GM12892 (cell line): ENCODE measurements at places on chromosomes 3 and 15.
A peak's percentile ranks its signal among the peaks of the same experiment; 100 is the strongest.

DNA sequence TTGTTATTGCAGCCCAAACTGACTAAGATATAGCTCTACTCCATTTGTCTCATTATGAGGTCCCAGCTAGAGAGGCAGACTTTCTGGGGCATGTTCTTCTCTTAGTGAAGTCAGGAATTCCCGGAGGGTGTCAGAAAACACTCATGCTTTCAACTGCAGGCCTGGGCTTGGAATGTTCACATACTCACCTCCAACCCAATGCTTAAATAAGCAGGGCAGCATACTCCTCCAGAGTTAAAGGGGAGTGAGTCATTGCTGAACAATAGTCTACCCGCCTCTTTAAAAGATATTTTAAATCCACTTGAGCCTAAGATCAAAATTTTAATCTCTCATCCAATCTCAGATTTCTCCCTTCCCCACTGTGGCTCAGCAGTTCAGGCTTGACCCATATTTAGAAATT is 167.8 kb upstream of the DPH6 start:
- no peak for DNase-seq

GRCh38 chr3:197421021-197421420 is 122.6 kb upstream of the DLG1 start:
- DNase-seq: no peak

- DNase-seq: no peak
Observed at GRCh38 chr15:71252044-71252739, 136.9 kb downstream of the THSD4 start.

GRCh38 chr15:39756806-39757522 is 25.7 kb downstream of the FSIP1 start:
- DNase-seq: no peak

DNA sequence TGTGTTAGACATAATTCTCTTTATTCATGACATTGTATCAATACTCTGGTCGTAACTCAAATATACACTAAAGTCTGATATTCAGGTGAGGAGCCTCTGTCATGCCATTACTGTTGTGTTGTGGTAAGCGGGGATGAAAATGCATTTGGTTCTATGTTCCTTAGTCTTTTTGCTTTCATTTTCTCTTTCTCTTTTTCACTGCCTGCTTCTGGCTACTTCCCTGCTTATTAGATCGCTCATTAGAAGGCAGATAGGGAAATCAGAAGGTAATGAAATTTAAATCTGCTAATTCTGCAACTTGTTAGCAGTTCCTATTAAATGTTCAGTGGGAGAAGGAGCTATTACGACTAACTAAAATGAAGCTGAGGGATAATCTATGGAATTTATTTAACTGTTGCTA is 345.0 kb downstream of the GRM7 start:
- no peak for DNase-seq

GRCh38 chr3:61945657-61946056 is 384.3 kb downstream of the PTPRG start:
- no peak for DNase-seq

GRCh38 chr3:172332256-172333041 is 115.8 kb downstream of the GHSR start:
- DNase-seq: no peak

GRCh38 chr15:88701561-88702095 is 62.8 kb downstream of the ISG20 start:
- DNase-seq: peak; percentile 43

DNA sequence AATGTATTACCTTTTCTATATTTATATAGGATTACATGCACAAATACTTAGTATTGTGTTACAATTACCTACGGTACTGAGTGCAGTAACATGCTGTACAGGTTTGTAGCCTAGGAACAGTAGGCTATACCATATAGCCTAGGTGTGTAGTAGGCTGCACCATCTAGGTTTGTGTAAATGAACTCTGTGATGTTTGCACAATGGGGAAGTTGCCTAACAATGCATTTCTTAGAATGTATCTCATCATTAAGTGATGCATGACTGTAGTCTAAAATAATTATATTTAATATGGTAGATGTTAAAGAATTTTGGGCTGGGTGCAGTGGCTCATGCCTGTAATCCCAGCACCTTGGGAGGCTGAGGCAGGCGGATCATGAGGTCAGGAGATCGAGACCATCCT is 281.0 kb downstream of the KLF13 start:
- DNase-seq: no peak

DNA sequence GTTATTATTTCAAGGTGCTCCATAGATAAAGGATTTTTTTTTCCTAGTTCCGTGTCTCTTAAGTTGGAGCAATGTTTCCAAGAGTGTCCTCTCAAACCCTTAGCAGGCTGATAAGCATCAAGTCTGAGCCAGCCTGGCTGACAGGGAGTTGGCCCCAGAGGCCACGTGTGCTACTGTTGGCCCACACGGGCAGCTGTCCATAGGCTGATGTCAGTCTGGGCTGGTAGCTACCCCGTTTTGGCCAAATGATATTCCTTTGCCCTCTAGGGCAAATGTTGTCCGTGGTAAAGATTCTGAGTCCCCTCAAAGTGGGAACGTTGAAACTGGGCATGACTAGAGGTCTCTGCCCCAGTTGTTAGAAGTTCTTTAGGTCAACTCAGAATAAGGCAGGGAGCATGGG is 99.4 kb downstream of the FLNB start:
- DNase-seq: no peak

- no peak for DNase-seq
Observed at GRCh38 chr15:69522361-69522760, 69.7 kb downstream of the RPLP1 start.

- no peak for DNase-seq
Observed at GRCh38 chr15:91385311-91385710, 285.3 kb downstream of the SV2B start.

DNA sequence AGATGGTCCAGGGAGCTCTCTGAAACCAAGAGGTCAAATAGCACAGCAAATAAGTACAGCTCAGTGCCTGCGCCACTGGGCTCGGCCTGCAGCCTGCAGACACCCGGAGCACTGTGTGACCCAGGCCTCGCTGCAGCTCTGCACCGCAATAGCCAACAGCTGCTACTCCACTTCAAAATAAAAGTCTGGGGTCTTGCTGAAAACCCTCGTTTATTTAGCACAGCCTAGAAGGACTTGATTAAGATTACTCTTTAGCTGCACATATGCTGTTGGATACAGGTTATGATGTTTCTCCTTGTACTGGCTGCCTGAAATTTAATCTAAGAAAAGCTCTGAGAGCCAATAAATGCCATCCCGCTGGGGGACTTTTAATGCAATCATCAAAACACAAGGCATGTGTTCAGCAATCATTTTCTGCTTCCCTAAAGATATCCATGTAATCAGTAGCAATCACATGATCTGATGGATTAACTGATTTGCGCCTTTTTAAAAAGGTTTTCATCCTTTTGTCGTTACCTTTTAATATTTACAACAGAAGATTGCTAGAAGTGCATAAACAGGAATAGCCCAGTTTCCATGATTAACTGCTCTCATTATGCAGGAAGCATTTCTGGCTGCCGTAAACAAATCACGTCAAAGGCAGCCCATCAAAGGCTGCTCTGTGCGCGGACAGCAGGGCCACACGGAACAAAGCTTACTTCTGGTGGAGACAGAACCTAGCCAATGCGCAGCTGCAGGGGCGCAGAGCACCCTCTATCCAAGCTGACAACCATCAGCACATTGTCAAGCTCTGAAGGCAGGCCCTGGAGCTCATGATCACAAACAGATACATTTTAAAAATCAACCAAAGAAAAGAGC is 58.8 kb downstream of the CLASP2 start:
- peak; percentile 9 for DNase-seq

DNA sequence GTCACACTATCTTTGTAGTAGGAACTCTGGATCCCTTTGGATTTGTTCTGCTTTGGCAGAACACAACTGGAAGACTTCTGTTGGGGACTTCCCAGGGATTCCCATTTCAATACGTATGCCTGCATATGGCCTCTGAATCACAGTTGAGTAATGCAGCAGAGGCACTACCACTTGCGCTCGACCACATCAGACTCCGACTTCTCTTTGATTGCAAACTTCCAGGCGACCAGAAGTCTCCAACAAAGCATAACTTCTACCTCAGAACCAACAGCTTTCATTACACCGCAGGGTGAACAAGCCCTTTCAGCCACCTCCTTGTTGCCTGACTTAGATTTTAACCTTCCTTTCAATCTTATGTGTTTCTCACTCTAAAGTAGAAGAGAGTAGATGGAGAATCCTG is 924.4 kb downstream of the IGSF11 start:
- no peak for DNase-seq

GRCh38 chr3:153313302-153313965 is 151.4 kb downstream of the RAP2B start:
- DNase-seq: no peak

DNA sequence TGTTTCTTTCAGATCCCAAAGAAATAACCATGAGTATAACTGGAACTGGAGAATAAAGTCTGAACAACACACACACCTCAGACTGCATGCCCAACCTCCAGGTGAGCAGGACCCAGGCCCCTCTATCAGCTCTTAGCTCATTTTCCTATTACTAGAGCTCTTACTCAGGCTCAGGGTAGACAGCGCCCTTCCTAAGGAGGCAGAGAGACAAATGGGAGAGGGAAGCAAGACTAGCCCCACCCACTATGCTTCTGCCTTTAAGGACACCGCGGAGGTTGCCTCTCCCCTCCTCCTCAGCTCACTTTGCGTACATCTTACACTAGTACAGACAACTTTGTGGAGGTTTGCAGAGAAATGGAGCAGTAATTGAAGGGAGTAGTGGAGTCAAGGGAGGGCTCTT is 44.0 kb upstream of the GLCE start:
- no peak for DNase-seq

DNA sequence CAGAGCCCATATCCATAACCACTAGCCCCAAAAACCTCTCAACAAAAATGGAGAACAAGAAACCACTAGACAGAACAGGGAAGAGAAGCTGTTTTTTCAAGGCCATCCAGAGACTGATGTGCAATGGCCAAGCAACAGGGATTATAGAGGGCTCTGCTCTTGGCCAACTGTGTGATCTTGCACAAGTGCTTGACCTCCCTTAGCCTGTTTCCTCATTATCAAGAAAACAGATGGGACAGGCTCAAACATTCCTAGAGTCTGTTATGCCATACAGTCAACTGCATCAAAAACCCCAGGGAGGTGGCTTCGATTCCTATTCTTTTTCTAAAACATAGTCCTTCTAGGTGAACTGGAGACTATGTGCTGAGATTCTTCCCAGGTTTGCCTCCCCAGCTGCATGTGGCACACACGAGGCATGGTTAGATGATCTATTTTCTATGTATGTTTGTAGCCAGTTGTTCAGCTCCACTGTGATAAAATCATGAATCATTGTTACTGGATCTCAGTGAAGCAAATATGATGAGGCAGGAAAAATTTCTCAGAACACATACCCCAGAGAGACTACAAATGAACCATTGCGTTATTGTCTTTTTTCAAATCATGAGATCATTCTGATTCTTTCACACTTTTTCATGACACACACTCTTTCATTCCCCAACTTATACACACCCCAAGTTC is 132.9 kb upstream of the TGFBR2 start:
- DNase-seq: no peak

- no peak for DNase-seq
Observed at GRCh38 chr3:112471596-112472325, 27.5 kb downstream of the BTLA start.

DNA sequence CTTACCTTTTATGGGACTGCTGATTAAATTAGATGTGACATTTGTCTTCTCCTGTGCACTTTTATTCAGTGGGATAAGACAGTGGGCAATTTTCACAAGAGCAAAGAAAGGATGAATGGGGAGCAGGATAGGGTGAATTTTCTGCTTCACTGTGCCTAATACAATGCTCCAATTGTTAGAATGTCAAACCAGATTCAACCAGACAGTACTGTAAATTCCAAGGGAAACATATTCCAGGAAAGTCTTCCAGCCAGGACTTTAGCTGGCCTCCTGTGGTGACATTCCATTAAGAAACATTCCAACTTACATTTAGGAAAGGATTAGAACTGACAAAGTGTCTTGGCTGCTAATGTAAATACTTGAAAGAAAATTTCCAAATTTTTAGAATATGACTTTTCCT is 100.1 kb upstream of the PROK2 start:
- DNase-seq: no peak

GRCh38 chr15:68644083-68644904 is 65.5 kb downstream of the CORO2B start:
- DNase-seq: no peak

- no peak for DNase-seq
Observed at GRCh38 chr3:135762188-135762856, 203.2 kb upstream of the PPP2R3A start.

DNA sequence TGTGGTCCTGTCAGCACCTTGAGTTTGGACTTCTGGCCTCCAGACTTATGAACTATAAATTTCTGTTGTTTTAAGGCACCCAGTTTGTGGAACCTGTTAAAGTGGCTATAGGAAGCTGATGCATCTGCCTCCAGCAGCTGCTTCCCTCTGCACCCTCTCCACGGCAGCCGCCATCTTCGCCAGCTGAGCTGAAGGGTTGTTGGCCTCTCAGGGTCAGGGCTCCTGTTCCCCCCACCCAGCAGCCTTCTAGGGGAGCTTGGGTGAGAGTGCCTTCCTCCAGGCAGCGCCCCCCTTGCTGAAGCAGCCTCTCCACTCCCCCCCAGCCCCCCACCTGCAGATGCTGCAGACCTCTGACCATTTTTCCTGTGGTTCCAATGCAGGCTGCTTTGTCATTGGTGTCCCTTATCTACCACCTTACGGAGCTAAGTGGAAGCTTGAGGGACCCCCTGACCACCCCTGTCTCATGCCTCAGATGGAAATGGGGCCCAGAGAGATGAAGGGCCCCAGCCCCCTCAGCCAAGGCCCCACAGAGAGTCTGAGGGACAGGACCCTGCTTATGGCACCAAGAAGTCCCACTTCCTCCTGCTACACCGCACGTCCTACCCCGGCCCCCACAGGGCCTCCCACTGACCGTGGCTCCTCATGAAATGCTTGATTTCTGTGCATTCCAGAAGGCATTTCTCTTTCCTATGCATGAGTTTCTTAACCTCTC is 61.4 kb upstream of the TLE3 start:
- no peak for DNase-seq

DNA sequence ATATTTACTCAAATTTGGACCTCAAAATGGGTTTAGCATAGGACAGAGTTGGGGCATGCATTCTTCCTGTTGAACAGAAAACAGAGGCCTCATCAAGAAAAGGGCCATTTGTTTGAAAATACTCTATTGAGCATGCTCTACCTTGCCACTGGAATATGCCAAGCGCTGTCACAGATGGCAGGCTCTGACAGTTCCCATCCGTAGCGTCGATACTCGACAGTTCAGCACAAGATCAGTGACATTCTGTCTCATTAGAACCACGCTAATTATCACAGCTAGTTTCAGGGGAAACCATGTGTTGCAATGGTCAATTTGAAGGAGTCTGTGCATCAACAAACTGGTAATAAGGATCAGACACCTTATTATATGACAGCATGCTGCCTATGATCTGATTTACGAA is 54.5 kb downstream of the SATB1 start:
- DNase-seq: no peak

GRCh38 chr15:51883271-51883837 is 53.9 kb downstream of the TMOD3 start:
- DNase-seq: no peak

GRCh38 chr15:89143503-89144162 is 55.4 kb downstream of the ABHD2 start:
- no peak for DNase-seq
